Activated CD4-positive, alpha-beta memory T cell treated with anti-CD3 and anti-CD28 coated beads for 36 hours (primary cell): ENCODE measurements at places on chromosomes 11 and 22. TPM values are rescaled to one million over a fixed set of nuclear protein-coding genes. Genes with fewer than 3 reads are reported as not detected.

The DENND5A gene
- 41.3 TPM for total RNA-seq

The TBX10 gene
- total RNA-seq = not detected

The MTMR3 gene
- total RNA-seq = 22.7 TPM

The EFCAB6 gene
- 0.27 TPM for total RNA-seq

The RTL10 gene
- 13.5 TPM for total RNA-seq

The CRYBB2 gene
- total RNA-seq = not detected

The PATE4 gene
- not detected for total RNA-seq

The POTEH gene
- total RNA-seq = not detected

- no peaks in the 10 kb centered on the region for H3K36me3 ChIP-seq
- H3K4me1 ChIP-seq = peaks cover 17% of the 10 kb centered on the region
- H3K4me3 ChIP-seq = no peak overlapping the region
These were observed 37.0 kb downstream of the ENTHD1 start for GRCh38 chr22:39856588-39856987.

DNA sequence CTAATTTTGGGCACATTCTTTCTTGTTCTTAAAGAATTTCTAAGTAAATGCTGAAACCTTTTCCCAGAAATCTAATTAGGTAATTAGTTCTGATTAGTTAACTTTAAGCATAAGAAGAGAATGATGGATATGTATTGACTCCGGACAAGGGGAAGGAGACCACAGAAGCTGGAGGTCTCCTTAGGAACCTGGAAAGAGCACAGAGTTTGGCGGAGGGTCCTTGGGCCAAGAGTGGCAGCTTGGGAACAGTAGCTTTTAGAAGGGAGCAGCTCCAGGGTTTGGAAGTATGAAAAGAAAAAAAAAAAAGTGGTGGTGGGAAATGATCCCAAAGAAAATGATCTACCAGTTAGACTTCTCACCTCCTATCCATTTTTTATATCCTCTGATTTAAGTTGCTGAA, 42.7 kb downstream of the FAT3 start:
- H3K36me3 ChIP-seq = no peaks in the 10 kb centered on the region
- H3K27ac ChIP-seq = no peak overlapping the region
- no peaks in the 10 kb centered on the region for H3K27me3 ChIP-seq
- DNase-seq = no peak

DNA sequence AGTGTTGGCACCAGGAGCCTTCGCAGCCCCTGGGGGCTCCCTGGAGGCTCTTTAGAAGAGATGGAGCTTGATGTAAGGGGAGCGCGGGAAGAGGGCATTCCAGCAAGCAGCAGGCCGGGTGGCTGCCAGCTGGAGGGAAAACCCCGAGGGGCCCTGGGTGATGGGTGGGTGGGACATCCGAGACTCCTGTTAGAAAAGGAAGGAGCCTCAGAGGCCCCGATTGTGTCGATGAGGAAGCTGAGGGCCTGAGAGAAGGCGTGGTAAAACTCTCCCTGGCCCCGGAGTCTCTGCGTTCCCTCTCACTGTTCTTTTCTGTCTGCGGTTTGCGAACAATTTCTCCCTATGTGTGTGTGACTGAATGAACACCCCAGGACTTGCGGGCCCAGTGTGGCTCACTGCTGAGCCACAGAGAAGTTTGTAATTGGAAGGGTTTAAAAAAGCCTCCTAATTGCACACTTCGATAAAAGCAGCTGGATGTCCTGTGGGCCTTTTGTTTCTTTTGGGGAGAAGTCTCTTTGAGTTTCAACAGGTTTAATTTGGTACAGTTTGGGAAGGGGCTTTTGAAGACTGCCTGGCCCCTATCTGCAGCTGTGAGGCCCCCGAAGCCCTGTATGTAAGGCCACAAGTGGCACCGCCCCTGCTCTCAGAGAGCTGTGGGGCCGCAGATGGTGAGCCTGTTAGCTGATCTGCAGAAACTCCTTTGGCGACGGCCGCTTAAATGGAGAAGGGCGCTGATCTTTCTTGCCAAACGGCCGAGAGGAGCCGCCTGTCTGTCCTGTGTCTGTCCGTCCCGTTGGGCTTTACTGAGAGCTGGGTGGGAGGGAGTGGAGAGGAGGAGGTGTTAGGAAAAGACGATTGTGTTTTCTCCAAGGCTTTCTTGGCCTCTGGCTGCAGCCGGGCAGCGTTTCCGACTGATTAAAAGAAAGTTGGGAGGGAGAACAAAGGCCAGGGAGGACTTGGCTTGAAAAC, 2.0 kb downstream of the FBLN1 start:
- H3K27me3 ChIP-seq = peaks cover 36% of the 10 kb centered on the region
- DNase-seq = no peak
- H3K27ac ChIP-seq = no peak overlapping the region
- no peaks in the 10 kb centered on the region for H3K36me3 ChIP-seq

DNA sequence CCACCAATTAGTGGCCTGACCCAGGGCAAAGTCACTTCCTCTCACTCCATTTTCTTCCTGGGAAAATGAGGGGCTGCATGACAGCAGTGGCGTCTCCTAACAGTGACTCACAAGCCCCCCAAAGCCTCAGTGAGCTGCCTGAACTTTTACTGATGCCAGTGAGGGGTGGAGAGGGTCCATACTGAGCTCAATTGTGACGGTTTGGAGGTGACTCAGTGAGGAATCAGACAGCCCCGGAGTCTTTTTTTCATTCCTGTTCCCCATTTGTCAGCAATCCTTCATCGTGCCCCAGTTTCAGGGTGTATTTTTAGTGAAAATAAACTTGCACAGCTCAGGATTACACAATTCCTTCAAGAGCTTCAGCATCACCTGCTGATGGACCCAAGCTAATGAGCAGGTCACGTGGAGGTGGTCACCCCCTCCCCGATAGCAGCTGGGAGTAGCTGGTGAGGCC, 30.1 kb upstream of the RASD2 start:
- H3K27ac ChIP-seq = no peak overlapping the region
- no peaks in the 10 kb centered on the region for H3K36me3 ChIP-seq
- H3K4me3 ChIP-seq = no peak overlapping the region
- H3K4me1 ChIP-seq = no peaks in the 10 kb centered on the region
- peaks cover 6% of the 10 kb centered on the region for H3K27me3 ChIP-seq

DNA sequence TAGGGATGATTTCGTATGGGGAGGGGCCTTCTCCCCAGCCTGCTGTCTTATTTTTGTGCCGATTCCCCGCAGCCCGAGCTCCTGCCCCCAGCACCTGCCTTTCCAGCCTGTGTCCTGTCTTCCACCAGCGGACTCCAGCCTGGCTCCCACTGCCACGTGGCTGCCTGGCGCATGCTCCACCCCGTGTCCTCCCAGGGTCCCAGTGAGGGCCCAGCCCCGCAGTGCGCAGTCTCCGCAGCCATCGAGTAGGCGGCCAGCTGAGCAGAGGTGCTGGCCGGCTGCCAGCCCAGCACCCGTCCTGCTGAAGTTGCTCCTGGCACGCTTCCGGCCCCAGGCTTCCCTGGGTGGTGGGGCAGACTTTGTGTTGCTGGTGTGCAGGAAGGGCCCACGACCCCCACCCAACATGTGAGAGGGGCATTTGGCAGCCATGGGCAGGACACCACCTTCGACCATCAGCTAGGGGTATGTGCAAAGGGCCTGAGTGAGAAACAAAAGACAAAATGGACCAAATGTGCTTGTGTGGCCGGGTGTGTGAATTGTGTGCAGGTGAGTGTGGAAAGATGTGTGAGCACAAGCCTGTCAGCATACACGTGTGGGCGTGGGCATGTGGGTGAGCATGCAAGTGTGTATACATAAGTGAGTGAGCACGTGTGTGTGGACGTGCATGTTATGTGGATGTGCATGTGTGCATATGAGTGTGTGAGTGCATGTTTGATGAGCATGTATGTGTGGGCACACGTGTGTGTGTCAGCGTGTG, 55.9 kb downstream of the RTN4R start:
- no peak overlapping the region for H3K4me3 ChIP-seq
- no peak for DNase-seq
- H3K4me1 ChIP-seq = peaks cover 16% of the 10 kb centered on the region

DNA sequence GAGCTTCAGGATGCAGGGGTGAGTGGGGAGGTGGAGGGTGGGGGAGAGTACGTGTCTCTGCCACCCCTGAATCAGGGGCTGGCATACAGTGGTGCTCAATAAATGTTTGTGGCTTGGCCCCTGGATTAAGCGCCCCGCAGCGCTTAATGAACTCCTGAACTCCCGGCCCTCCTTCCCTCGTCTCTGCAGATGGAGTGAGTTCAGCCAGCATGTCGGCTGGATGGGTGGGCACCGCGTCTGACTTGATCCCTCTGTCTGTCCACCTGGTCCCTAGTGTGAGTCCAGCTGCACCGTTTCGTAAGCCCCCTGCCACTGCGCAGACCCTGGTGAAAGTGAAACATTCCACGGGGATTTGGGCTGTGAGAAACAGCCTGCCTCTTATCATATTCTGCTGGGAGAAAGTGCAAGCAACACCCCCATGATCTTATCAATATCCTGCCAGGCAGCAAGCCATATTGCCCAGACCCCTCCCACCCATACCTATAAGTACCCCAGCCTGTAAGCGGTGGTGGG, 12.0 kb upstream of the MRGPRD start:
- DNase-seq = peak; percentile 2
- no peak overlapping the region for H3K4me3 ChIP-seq
- H3K36me3 ChIP-seq = no peaks in the 10 kb centered on the region
- H3K27me3 ChIP-seq = peaks cover 8% of the 10 kb centered on the region
